ENCODE measurements at places on chromosomes 4 and X.

- DNase-seq, result no peak
Observed at GRCh38 chr4:87179751-87180150, 40.7 kb downstream of the KLHL8 start.

GRCh38 chrX:27918799-27919198, 62.5 kb downstream of the DCAF8L1 start:
- no peak for DNase-seq

GRCh38 chrX:111779582-111779981, 96.4 kb upstream of the TRPC5OS start:
- no peak for DNase-seq

- DNase-seq, result no peak
Observed at GRCh38 chr4:154471526-154472331, 19.9 kb downstream of the DCHS2 start.

GRCh38 chr4:182619660-182620059, 297.5 kb downstream of the DCTD start:
- DNase-seq, result no peak

DNA sequence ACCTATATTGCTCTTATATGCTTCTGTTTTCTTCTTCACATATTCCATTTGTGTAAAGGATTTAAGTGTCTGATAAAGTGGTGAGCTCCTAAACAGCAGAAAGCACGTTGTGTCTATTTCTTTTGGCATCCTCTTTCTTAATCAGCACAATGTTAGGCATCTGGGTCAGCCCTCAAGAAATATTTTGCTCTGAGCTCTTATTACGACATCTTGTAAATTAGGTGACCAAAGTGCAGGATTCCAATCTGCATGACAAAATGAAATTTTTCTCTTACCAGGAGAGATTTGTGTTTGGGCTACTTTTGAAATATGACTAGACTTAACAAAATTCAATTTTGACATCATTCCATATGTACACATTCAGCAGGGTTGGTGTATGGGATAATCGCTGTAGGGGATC, 210.0 kb upstream of the IGFBP7 start:
- DNase-seq, result no peak

- no peak for DNase-seq
Observed at GRCh38 chr4:3871181-3871852, 105.1 kb downstream of the ADRA2C start.

DNA sequence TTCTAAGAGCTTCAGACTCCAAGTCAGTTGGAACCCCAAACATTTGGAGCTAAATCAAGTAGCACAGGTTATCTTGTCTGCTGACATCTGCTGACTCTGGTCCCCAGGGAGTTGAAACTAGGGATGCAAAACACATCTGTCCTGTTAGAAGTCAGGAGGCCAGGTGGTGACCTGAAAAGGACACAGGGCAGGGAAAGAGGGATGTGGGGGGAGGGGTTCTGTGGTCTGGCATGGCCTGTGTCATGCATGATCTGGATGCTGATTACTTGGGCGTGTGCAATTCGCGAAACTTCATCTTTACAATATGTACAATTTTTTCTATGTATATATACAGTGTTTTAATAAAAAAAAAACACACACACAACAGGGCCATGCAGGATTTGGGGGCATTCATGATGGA, 55.3 kb downstream of the FHDC1 start:
- DNase-seq, result no peak

DNA sequence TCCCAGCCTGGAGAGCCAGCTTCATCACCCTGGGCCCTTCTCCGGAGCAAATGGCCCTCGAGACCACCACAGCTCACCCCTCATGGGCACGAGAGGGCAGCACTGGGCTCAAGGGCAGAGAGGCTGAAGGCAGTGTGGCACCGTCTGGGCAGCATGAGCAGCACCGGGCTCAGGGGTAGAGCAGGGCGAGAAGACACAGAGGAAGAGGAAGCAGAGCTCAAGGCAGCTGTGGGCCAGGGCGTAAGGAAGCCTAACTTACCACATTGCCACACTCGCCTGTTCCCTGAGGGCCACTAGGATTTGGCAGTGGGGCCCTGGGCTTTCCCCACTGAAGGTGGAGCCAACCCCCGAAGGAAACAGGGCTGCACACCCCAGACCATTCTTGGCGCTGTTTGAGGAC, 15.5 kb downstream of the ZNF185 start:
- DNase-seq, result no peak

DNA sequence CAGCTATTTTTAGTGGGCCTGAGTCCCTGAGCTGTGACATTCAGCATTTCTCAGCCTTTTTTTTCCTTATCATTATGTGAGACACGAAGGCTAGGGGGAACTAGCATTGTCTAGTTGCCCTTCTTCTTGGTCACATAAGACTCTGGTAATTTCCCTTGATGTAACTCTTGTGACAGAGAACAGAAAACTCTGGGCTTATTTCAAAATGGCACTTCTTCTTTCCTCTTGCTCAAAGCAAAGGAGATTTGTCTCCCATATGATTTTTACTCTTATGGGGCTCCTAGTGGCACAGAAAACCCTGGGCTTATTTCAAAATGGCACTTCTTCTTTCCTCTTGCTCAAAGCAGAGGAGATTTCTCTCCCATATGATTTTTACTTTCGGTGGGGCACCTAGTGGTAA, 14.7 kb downstream of the ATXN3L start:
- no peak for DNase-seq

- no peak for DNase-seq
Observed at GRCh38 chr4:108160741-108161352, 7.9 kb downstream of the LEF1 start.

GRCh38 chr4:36269101-36269500, 12.3 kb upstream of the DTHD1 start:
- peak; percentile 10 for DNase-seq

DNA sequence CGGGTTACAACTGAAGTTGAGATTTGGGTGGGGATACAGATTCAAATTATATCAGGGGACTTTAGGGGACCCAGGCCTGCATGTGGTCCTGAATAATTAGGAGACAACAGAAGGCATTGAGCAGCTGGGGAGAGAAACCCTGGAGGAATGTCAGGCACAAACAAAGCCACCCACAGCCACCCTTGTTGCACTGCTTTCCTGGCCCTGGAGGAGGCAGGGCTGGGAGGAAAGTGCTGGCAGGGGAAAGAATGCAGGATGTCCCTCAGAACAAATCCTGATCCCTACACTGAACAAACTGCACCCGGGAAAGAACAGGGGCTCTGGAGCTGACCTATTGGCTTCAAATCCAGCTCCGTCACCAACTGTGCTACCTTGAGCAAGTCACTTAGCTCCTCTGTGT, 214.1 kb upstream of the ATP6AP2 start:
- DNase-seq, result no peak

DNA sequence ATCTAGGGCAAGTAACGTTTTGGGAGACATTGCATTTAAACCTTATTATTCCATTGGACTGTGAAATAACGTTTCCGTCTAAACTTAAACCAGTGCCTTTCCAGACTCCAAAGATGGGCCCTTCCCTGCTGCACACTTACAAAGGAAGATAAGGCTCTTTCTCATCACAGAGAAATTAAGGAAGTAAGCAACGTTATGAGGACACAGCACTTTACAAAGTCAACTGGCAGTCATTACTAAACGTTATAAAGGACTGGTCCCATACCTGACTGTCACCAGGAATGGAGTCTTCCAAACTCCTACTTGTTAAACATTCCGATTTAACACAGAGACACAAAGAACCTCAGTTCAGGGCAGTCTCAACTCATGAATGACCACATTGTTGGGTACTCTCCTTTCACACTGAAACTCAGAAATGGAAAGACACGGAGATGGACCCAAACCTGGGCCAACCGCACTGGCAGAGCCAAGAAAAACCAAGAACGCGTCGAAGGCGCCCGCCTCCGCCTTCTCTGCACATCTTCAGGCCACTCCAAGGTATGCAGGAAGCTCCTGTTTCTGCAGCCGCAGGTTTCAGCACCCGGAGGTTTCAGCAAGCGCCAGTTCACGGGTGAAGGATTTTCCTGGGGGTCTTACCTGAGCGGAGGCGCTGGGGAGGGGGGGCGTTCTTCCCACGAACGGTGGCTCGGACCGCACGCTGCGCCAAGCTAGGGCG, 670 bp downstream of the PAPSS1 start:
- DNase-seq, result no peak

GRCh38 chrX:118780911-118781310, 42.7 kb upstream of the ZCCHC12 start:
- no peak for DNase-seq

GRCh38 chrX:121864561-121864960, 817.2 kb downstream of the GLUD2 start:
- DNase-seq, result no peak

- DNase-seq, result no peak
Observed at GRCh38 chr4:83074086-83074704, 39.2 kb downstream of the COPS4 start.

- DNase-seq, result no peak
Observed at GRCh38 chrX:41036668-41037326, 48.4 kb upstream of the USP9X start.

DNA sequence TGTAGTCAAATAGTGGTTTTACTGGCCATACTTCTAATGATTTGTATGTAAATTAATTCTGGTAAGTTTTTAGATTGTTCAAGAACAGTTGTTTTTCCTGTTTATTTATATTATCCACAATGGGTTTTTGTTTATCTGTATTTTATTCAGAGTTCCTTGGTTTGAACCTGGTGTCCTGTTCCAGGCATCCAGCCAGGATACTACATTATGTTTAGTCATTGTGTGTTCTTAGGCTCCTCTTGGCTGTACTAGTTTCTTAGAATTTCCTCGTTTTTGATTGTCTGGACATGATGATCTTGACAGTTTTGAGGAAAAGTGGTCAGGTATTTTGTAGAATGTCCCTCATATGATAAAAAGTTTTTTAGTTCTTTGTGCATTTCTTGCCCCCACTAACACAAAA, 7.8 kb downstream of the TIGD2 start:
- no peak for DNase-seq

DNA sequence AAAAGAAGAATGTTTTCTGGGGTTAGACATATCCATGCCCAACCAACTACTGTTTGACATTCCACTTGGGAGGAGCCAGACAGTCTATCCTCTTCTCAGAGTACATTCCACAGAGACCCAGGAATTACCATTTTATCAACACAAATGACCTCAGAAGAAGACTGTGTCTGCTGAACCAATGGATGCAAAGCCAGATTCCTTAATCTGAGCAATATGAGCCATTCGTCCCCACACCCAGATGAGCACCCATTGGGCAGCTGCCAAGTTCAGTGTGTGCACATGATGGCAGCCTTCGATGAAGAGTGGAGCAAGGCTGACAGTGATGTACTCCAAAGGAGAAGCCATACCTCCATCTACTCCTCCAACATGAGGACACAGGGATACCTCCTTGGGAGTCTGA, 111.3 kb downstream of the ZNF674 start:
- no peak for DNase-seq

DNA sequence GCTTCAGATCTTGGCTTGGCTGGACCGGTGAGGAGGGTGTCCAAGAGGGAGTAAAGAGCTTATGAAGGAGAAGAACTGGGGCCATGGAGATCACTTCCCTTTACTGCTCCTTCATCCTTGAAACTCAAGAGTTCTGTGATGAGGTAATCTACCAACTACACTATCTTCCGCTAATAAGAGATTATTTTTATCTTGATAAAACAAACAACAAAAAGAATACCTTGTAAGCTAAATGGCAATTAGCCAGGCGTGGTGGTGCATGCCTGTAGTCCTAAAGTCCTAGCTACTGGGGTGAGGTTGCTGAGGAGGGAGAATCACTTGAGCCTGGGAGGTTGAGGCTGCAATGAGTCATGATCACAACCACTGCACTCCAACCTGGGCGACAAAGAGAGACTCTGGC, 47.4 kb downstream of the HAUS3 start:
- DNase-seq, result no peak

- no peak for DNase-seq
Observed at GRCh38 chr4:62402088-62402806, 1202.1 kb downstream of the ADGRL3 start.

DNA sequence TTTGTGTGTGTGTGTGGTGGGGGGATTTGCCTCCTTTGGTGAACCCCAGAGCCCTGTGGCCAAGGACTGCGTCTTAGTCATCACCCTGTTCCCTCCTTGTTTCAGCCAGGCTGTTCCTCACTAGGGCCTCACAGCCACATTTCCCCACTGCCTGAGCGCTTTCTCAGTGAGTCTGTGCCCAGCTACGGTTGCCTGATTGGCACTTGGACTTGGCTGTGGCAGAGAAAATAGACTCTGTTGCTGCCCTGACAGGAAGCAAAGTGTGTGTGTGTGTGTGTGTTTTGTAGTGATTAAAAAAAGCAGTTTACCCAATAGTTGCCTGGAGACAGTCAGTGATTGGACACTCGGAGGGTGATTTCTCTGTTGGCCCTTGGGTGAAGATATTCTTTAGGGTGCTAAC, 113.0 kb downstream of the UCHL1 start:
- no peak for DNase-seq

GRCh38 chrX:46165411-46165810, 379.8 kb downstream of the ZNF674 start:
- DNase-seq, result no peak

GRCh38 chr4:96504386-96504785, 664.5 kb downstream of the PDHA2 start:
- DNase-seq, result no peak

GRCh38 chrX:97070346-97070745, 186.6 kb downstream of the RPA4 start:
- no peak for DNase-seq

DNA sequence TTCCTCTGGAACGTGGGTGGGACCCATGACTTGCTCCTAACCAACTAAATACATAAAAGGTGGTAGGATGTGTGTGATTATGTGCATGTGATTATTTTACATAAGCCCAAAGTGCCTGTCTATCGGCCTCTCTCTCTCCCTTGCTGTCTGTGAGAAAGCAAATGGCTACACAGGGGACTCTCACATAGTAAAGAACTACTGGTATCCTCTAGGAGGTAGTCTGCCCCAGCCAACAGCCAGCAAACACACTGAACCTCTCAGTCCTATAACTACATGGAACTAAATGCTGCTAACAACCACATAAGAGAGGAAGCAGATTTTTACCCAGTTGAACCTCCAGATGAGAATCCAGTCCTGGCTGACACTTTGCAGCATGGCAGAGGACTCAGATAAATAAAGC, 1249.4 kb downstream of the ADGRL3 start:
- DNase-seq, result no peak

- no peak for DNase-seq
Observed at GRCh38 chr4:147034372-147034771, 88.7 kb upstream of the TTC29 start.

DNA sequence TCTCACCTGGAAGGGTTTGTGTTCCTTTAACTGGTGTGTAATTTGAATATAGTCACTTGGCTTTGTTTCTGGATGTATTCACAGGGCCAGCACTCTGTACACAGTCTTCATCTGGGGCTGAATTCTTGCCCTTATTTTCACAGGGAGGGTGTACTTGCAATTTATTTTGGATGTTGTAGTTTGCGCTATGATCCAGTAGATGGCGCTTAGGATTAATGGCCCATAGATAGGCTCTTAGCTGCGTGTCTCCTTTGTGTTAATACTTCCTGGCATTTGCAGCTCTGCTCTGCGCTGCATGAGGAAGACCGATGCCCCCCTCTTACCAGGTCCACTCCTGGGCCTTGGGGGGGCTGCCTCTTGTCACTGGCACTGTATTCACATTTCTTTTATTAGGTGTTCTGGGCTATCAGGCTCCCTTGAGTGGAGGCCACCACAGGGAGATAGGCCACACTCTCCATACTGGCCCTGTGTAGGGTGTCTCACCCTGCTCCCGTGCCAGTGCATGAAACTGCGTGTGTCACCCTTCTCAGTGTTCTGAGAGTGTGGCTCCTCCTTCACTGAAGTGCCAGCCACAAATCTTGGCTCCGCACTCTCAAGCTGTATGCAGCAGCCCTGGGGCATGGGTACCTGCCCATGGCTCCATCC, 562.2 kb downstream of the ZIC3 start:
- no peak for DNase-seq

All from activated T-helper 1 cell treated with Interleukin-2 at 50 U/mL for 16 hours (primary cell).